Right hindlimb (tissue), 1 donor: ENCODE measurements at places on chromosomes 2 and 18.

GRCh38 chr2:186485576-186485870 is 537 bp upstream of the ZC3H15 start:
- DNase-seq = no peak

DNA sequence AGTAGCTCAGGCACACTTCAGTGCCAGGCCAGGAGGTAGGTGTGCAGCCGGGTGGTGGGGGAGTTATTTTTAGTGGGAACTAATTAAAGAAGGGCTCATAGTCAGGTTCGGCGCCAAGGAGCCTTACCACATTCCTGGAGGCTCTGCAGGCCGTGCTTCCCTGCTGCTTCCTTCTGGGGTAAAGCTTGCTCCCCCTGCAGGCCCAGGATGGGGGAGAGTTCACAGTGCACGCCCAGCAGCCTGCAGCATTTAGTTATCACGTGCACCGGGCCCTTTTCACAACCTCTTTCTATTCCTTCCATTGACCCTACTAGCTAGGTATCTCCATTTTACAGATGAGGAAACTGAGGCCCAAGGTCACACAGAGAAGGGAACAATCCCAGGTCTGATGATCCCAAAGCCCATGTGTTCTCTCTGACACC is 2.5 kb downstream of the KCNF1 start:
- no peak for DNase-seq

DNA sequence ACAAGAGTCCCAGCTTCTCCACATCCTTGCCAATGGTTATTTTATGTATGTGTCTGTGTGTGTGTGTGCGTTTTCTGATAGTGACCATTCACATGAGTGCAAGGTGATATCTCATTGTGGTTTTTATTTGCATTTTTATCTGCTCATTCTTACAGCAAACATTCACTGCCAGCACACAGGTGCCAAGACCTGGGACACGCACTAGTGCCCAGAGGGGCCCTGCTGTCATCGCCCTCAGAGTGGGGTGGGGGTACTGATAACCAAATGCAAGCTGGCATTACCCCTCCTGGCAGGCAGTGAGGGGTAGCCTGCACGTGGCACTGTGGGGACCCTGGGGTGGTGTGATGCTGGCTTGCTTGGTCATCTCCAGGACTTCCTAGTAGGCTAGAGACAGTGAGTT is 285.4 kb downstream of the LPIN1 start:
- no peak for DNase-seq

GRCh38 chr2:216281316-216281715 is 91.0 kb downstream of the MARCHF4 start:
- DNase-seq = no peak

DNA sequence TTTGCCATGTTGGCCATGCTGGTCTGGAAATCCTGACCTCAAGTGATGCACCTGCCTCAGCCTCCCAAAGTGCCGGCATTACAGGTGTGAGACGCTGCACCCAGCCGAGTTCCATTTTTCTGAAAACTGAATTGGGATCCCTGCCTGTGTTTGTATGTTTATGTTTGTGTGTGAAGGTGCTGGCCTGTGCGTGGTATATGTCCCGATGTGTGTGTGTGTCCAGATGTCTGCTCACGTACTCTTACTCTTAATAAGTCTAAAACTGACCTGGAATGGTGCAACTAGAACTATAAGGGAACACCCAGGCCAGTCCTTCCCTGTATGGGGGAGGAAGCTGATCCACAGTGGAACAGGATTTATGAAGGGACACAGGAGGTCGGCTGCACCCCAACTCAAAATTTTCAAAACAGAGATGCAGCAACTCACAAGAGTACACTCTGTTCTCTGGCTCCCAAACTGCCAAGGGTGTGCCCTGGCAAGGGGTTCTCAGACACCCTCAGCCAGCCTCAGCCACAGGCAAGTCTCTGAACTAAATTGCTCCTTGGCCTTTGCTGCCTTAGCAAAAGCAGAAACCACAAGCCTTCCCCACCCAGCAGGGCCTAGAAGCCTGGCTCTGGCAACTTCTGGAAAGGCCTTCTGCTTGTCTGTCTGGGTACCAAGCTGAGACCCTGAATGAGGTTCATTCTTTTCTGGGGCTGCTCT is 36.5 kb downstream of the RHOB start:
- DNase-seq = peak; percentile 62

- no peak for DNase-seq
Measured at GRCh38 chr2:211762479-211762878, 776.1 kb downstream of the ERBB4 start.

DNA sequence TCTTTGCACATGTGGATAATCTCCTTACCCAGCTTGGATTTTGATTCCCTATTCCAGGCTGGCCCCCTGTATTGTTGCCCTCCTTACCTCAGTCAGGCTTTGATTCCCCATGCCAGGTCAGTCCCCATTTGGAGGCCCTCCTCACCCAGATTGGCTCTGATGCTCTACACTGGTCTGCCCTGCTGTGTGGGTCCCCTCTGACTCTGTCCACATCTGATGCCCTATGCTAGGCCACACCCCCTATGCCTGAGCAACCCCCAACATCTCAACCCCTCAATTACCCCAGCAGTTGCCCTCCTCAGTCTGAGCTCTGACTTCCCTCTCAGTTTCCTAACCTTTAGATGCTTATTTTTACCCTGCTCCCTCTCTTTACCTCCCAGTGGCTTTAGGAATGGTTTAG is 89.4 kb downstream of the UBR3 start:
- DNase-seq = no peak
